CD4-positive, alpha-beta T cell treated with Interleukin-15 for 1 hour (primary cell): ENCODE measurements at places on chromosomes 12 and 14.

DNA sequence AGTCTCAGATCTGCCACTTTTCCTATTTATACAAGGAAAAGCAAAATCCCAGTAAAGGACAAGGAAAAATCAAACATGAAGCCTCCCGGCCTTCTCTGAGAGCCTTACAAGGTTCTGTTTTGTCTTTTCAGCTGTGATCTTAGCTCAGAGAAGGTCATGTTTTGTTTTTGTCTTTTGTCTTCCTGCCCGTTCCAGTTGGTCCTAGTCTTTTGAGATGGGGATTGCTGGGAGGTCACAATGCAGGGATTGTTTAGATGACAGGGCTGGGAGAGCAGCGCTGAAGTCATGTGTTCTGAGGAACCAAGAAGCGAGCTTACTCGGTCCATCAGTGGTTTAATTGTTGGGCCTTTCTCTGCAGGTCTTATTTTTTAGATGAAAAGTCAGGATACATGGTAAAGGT lies 6.0 kb downstream of the PLEKHH1 start:
- no peak for DNase-seq

GRCh38 chr12:127539226-127539858 lies 727.6 kb upstream of the TMEM132C start:
- DNase-seq: no peak

DNA sequence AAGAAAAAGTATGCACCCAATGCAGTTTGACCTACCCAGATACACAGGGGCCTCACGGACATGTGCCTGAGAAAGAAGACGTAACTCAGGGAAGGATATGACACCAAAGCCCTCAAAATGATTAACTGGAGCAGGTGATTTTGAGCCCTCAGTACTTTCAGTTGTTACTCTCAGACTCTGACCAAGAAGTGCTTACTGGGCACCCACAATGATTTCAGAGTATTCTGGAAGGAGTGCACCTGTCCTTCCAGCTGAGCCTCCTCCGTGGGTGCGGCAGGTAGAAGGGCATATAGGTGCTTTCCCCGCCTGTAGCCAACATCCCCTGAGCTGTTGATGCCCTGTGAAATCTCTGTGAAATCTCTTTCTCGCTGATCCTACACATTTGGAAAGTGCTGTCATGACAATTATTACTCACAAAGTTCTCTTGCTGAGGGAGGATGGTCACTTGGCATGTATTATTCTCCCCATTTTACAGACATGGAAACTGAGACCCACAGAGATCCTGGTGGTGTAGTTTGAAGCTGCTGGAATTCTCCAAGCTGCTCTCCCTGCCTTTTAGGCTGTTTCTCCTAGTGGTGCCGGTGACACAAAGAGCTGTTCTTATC lies 154.3 kb upstream of the CCND2 start:
- peak; percentile 39 for DNase-seq

DNA sequence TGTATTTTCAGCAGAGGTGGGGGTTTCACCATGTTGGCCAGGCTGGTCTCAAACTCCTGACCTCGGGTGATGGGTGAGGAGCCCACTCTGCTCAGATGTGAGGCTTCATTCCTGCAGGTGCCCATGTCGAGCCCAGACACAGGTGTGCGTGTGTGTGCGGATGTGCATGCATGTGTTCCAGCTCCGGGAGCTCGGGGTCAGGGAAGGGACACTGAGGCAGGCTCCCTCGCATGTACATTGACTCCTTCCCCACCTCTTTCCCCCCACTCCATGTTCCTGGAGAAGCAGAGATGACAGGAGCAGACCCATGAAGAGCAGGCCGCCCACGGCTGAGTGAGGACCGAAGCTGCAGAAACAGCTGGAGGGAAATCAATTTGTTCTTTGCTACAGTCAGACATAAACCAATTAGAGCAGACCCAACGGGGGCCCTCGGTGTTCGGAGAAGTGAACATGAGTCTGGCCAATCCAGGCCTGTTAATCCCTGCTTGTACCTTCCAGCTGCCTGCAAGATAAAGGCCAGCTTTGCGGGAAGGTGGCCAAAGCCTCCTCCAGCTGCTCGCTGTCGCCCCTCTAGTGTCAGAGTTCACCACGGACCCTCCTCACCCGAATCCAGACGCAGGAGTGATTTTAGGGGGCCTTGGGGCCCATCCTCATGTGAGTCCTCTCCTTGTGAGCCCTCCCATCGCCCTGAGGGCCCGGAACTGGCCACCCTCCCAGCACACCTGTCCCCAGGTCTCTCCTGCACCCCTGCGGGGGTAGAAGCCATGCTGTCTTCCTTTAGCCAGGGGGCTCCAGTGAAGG lies 321.0 kb upstream of the RTL1 start:
- DNase-seq: no peak

DNA sequence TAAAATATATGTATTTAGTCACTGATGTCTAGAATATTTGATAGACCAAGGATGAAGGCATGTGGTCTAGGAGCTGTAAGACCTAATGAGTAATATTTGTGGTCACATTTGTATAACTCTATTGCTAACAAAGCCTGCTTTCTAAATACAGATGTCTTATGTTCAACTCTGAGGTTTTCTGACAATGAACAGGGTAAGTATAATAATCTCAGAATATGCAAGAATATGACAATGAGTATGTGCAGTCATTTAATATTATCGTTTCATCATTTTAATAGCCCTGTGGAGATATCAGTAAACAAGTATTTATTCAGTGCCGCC lies 389.6 kb downstream of the LRIG3 start:
- no peak for DNase-seq

- no peak for DNase-seq
Measured at GRCh38 chr12:107435520-107435919, 250.1 kb upstream of the PWP1 start.

DNA sequence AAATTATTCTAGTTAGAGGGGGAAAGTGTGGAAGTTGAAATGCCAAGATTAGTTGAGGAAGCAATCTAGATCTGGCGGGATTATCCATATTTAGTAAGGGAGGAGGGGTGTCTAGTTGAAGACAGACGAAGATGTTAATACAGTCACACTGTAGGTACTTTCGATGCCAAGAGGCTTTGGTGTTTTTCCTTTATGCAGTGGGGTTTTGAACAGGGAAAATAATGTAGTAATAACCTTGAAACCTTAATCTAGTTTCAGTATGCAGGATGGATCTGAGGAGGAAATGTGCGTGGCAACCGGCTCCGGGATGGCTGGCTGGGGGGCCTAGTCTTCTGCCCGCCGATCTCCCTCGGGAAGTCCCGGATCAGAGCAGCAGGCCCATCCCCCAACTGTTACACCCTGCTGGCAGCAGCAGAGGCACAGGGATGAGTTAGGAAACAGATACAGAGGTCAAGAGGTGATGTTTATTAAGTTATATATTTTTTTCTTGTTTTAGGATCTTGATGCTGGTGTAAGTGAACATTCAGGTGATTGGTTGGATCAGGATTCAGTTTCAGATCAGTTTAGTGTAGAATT lies 27.4 kb downstream of the MDM2 start:
- no peak for DNase-seq

DNA sequence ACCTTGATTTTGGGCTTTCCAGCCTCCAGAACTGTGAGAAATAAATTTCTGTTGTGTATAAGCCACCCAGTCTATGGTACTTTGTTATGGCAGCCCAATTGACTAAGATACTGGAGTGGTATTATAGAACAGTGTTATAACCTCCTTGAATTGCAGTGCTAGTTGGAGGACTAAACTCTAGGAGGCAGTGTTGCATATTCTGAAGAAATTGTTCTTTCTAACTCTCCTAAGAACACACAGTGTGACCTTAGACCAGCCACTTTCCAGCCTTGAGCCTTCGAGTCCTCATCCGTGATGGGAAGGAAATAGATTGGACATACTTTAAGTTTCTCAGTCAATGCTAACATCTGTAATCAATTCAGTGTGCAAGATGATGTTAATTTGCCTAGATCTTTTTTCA lies 22.4 kb upstream of the LRRC10 start:
- DNase-seq: no peak

DNA sequence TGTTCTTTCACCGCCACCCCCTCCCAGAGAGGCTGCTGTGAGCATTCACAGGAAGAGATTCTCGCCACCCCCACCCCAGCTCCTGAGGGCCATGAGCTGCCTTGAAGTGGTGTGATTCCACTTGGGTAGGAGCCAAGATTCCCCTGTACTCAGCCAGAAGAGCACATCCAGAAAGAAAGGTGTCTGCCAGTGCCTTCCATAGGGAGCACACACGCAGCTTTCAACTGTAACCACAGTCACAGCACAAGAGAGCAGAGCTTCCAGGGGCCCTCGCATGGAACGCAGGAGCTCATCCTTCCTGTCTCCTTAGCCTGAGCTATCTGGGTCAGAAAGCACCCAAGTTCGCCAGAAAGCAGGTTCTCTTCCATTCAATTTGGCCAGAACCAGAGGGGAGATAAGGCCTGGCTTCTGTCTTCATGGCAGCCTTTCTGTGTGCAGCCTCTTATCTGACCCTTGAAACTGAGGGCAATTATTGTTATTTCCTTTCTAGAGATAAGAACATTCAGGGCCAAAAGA lies 66.6 kb upstream of the SCN8A start:
- DNase-seq: no peak

- DNase-seq: no peak
Measured at GRCh38 chr12:94338006-94338794, 121.5 kb downstream of the CEP83 start.

GRCh38 chr12:110658242-110658641 lies 30.7 kb downstream of the HVCN1 start:
- DNase-seq: no peak

- no peak for DNase-seq
Measured at GRCh38 chr14:89757313-89757939, 197.1 kb downstream of the EFCAB11 start.
